ENCODE measurements at places on chromosomes 12 and 14.
A peak's percentile ranks its signal among the peaks of the same experiment; 100 is the strongest.

DNA sequence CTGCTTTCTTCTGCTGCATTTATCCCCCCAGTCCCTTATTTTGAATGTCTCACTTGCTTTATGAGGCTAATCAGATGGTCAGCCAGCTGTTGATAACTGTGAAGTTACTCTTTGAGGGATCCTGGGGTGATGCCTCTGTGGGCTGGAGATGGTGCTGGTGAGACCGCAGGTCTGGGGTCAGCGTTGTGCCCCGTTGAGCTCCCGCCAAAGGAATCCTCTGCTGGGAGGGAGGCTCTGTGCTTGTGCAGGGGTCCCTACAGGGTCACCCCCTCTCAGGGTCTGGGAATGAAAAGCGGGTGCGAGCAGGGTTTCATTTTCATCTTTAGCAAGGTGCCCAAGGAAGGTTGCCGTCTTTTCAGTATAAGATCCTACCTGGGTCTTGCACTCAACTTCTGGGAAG, 161.2 kb upstream of the RTL1 start:
- no peak for DNase-seq

DNA sequence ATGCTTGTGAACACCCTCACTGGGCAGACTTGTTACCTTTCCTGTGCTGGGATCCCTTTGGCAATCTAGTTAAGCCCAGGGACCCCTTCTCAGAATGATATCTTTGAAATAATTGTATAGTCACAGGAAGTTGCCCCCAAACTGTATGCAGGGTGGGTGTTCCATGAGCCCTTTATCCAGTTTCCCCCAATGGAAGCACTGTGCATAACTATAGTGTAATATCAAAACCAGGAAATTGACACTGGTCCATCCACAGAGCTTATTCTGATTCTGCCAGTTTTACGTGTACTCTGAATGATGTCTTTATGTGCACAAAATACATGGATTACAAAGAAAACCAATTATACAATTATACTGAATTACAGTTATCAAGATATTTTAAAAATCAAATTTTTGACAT, 24.2 kb downstream of the NGB start:
- no peak for DNase-seq

DNA sequence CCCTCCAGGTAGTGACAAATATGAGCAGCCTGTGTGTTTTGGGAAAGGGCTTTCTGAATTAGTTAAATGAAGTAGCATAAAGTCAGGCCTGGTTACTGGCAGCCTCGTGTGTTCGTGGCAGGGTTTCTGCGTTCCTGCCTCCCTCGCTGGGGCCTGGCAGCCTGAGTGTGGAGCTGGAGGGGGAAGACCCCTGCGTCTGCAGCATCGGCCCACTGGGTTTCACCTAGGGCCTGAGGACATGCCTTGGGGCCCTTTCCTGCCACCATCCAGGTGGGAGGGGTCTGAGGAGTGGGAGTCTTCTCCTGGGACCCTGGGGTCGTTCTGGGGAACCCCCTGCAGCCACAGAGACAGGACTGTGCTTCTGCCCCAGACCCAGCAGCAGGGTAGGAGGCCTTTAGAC, 20.4 kb upstream of the AMN start:
- DNase-seq: no peak

- no peak for DNase-seq
Observed at GRCh38 chr12:54420766-54421144, 1.7 kb upstream of the ITGA5 start.

DNA sequence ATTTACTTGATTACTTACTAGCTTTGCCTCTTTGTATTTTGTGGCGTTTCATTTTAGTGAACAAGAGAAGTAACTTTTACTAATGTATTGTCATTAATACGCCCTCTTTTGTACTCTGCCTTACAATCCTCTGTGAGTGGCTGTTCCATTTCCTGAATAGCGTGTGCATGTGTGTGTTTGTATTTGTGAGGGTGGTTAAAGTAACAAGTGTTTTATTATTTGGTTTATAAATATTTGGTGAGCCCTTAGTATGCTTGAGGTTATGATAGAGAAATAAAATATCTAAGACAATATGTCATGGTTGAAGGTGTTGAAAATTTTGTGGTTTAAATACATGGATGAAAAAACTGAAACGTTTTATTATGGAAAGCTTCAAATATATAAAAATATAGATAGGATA, 71.7 kb upstream of the REP15 start:
- no peak for DNase-seq

DNA sequence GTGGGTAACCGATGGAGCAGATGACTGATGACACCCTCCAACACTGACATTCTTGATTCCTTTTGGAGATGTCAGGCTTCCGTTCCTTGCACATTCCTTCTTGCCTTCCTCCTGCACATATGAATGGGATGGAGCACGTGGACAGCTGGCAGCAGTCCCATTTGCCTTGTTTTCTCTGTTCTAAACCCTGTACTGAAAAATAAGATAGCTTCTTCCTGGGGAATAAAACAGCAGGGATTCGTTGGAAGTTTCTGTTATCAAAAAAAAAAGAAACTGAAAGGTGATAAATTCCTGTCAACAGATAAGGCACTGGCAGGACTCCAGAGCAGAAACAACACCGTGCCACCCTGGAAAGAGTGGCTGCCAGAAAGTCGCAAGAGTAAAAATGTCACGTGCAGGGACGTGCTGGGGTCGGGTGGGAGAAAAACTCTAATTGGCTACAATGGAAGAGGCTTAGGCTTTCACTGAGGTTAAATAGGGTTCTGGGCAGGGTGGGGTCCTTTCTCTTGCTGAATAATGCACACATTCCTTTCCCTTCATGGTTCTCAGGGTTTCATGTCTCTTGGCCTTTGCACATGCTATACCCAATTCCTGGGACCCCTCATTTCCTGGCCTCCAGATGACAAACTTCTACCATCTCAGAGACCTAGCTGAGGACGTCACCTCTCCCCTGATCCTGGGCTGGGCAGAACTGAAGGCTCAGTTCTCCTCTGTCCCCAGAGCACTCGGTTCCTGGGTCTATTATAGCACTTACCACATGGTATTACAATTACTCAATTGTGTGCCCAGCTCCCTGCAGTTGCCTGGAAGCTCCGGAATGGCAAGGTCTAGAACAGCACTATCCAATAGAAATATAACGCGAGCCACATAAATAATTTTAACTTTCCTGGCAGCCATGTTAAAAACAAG, 7.0 kb upstream of the NUAK1 start:
- no peak for DNase-seq

GRCh38 chr12:67853204-67853603, 136.0 kb upstream of the IFNG-AS1 start:
- DNase-seq: no peak

GRCh38 chr12:28872654-28873268, 276.3 kb upstream of the FAR2 start:
- peak; percentile 12 for DNase-seq

GRCh38 chr12:132153501-132154340, 9.5 kb downstream of the NOC4L start:
- DNase-seq: peak; percentile 63

DNA sequence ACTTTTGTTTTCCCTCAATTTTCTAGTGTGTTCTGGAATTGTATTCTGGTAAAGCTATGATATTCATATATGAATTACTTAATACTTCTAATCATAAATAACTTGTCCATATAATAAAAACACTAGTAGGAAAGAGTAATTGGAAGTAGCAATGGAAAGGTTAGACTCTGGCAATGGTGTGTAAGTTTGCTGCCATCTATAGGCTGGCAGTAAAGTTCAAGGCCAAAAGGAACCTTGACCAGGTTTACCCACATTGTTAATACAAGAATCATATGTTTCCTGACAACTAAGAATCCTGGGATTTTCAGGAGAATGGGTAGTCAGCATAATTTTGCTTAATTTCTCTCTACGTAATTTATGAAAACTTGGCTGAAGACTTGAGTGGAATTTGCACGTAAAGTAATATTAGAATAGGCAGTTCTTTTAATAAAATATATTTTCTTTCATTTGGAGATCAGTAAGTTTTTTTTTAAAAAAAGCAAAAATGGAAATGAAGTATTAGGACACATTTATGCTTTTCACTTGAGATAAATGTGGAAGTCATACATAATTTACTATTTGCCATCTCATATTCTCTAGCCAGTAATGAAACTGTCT, 926.7 kb downstream of the GALC start:
- DNase-seq: peak; percentile 17

GRCh38 chr12:112107306-112108201, 1.0 kb downstream of the NAA25 start:
- DNase-seq: no peak

DNA sequence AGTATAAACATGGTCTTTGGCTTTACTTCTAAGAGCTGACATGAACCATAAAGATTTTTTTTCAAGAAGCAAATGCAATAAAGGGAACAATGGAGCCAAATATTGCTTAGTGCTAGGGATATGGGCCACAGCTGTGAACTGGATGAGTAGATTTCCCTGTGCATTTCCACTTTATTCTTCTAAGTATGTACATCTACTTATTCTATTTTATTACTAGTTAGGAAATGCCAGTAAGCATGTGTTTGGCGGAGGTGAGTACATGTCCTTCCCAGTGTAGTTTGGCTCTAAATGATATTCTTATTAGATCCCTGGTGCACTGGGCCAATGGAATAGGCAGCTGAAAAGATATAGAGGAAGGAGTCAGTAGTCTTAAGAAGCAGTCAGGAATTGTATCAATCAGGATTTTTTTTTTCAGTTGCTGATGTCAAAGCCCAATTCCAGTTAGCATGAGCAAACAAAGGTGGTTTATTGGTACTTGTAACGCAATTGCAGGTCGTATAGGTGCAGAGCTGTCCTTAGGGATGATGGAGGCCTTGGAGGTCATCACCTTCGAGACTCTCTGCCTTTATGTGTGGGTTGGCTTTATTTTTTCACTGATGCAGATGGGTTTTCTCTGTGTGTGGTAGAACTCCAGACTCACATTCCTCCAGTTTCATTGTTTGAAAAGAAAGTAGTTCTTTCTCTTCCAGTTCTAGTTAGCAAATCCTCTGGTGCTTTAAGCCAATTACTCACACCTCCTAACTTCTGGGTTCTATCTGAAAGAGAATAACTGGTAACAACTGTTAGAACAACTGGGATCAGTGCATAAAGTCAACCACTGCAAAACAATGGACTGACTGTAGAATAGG, 139.0 kb upstream of the LRIG3 start:
- DNase-seq: no peak

- no peak for DNase-seq
Observed at GRCh38 chr12:28035500-28035899, 63.0 kb upstream of the PTHLH start.

All from NCI-H748 treated with DMSO at 0.1 percent for 48 hours (cell line).